ENCODE measurements at places on chromosomes 6 and 20.

DNA sequence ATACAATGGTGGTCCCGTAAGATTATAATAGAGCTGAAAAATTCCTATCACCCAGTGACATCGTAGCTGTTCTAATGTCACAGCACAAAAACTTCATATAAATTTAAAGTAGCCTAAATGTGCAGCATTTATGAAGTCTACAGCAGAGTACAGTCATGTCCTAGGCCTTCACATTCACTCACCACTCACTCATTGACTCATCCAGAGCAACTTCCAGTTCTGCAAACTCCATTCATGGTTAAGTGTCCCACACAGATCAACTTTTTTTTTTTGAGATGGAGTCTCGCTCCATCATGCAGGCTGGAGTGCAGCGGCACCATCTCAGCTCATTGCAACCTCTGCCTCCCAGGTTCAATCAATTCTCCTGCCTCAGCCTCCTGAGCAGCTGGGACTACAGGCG is 20.9 kb upstream of the KCNG1 start:
- no peak for DNase-seq

- DNase-seq = no peak
These were observed 5.4 kb downstream of the NOX3 start for GRCh38 chr6:155450240-155450581.

GRCh38 chr20:32336918-32337347 is 21.2 kb upstream of the ASXL1 start:
- peak; percentile 73 for DNase-seq

DNA sequence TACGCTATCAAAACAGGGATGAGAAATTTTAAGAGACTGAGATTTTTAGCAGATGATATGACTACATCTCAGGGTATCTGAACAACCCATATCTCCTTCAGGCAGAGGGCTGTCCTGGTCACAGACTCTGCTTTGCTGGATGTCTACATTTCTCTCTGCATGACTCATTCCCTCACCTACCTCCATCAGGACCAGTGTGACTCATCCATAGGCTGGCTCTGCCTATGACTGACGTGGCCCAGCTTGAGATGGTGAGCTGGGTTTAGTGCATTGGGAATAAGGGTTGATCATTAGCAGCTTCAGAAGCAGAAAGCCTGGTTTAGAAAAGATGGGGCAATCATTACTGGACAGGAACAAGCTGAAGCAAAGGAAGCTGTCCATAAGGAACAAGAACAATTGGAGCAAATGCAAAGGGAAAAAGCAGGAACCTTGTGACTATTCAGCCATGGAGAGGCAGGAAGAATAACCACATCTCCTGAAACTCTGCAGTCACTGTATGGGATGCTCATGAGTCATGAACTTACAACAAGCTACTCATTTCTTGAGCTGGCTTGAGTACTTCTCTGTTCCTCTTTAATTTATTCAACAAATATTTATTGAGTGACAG is 86.4 kb upstream of the CBLN4 start:
- DNase-seq = no peak

- DNase-seq = no peak
These were observed 143.3 kb downstream of the KHDC1L start for GRCh38 chr6:73081955-73082354.

DNA sequence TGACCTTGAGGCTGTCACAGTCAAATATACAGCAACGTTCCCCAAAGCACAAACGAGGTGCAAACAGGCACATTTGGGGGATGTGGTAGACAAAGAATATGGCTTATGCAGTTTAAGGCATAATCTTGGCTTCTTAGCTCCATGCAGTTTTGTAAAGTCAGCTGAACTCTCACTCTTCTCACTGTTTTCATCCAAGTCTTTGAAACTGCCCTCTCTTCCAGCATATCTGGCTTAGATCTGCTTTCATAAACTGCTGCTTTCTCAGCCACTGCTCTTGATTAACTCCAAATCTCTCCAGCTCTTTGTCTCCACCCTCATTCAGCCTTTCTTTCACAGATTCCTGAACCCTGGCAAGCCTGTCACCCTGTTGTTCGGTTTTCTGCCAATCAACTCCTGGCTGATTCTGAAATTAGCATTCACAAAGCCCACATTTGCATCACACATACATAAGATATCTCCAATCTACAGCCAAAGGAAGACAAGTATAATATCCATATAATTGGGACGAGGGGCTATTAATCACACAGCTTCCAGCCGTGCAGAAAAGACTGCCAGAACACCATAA is 301.1 kb upstream of the RNF217 start:
- no peak for DNase-seq

DNA sequence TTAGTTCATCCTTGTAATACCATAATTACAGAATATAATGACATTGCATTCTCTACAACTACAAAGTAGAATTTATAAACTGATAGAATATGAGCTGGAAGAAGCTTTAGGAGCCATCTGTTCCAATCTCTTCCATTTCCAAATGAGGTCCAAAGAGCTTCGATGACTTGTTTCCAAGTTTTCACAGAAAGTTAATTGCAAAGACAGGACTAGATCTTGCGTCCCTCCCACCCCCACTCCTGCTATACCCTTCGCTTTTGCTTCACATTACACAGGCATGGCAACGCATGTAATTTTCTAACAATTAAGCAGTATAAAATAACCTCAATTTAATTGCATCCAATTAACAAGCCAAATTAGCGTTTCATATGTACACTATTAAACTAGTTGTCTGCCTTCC is 7.0 kb downstream of the HIVEP2 start:
- DNase-seq = no peak

- DNase-seq = no peak
These were observed 28.9 kb downstream of the CLIC5 start for GRCh38 chr6:45986746-45987274.

DNA sequence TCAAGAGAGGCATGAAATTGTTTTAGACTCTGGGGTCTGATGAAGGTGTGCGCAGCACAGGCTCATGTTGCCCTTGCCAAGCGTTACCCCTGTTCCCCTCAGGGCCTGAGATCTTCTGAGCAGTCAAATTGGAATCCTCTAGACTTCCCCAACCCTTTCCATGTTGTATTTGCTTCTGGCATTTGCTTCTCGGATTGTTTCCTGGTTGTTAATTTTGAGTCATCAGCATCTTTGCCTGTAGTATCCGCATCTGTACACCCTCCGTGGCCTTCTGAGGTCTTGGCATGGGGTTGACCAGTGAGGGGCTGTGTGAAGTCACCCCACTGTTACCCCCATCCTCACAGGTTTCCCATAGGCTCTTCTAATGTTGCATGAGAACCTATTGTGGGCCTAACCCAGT is 40.9 kb downstream of the SLC24A3 start:
- DNase-seq = no peak

DNA sequence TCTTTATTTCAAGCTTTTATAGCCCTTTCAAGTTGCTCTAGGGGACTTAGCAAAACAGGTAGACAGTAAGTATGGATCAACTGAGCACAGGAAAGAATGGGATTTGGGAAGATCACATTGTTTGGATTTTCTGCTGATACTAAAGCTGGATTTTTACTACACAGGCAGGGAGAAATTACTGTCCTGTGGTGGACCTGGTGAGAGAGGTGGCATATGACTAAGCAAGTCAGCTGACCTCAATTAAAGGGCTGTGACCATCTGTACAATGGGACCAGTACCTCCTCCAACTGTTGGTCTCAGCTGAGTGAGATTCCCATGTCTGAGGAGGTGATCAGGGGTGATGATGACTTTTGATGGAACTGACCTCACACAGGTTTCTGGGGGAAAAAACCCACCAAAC is 28.0 kb downstream of the RREB1 start:
- no peak for DNase-seq

DNA sequence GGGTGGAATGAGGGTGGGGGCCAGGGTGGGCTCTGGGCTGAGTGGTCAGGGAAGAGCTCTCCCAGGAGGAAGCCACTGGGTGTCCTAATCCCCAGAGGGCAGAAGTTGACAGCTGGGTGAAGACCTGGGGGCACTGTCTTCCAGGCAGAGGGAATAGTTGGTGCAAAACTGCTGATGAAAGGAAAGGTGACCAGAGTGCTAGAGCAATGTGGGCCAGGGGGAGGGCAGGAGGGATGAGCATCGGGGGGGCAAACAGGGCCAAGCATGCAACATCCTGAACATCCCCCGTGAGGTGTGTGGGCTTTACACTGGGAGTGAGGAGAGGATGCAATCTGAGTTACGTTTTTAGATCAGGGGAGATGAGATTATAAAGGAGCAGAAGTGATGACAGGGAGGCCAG is 97.8 kb downstream of the NOL4L start:
- no peak for DNase-seq

- DNase-seq = no peak
These were observed 621.8 kb downstream of the CDH26 start for GRCh38 chr20:60579941-60580515.
